ENCODE measurements at places on chromosomes 16 and 17.

DNA sequence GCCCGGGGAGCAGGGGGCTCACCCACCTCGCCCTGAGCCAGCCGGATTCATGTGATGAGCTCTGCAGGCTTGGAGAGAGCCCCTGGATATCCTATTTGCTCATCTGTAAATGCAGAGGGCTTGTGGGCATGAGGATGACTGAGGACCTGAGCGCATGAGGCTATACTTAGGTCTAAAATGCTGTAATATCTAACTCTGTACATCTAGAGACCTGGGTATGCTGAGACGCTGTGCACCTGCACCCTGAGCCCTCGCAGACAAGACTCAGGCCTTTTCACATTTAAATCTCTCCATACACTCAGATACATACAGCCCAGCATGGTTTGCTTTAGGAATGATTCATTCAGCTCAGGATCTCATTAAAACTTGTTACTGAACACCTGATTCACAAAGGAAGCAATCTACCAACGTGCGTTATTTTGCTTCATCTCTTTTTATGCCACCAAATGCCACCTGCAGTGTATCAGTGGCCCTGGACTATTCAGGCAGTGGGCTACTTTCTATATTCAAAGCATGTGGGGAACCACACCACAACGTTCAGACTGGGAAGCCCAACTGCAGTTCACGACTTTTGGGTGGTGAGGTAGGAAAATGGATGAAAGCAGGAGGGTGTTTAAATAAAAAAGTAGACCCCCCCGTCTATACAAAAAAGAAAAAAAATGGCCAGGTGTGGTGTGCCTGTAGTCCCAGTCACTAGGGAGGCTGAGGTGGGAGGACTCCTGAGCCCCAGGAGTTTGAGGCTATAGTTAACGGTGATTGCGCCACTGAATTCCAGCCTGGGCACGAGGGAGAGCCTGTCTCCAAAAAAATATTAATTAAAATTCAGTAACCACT is 12.0 kb downstream of the USP7 start:
- no peak for DNase-seq

DNA sequence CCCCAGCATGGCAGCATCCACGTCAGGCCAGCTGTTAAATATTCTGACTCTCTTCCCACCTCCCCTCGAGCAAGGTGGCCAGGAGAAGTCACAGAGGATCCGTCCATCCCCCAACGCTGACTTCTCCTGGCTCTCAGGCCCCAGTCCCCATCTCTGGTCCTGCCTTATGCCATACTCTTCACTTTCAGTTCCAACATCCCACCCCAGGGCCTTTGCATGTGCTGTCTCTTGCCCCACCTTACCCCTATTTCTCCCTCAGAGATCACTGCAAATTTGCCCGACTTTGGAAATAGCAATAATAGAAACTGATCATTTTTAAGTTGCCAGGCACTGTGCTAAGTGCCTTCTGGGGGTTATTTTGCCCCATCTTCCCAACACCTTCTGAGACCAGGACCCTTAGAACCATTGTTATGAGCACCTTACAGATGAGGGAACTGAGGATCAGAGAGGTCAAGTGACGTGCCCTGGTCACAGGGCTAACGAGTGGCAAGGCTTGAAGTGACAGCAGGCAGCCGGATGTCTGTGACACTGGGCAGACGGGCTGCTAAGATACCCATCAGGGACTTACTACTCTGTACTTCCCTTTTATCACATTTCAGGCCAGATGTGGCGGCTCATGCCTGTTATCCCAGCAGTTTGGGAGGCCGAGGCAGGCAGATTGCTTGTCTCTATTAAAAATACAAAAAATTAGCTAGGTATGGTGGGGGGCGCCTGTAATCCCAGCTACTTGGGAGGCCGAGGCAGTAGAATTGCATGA is 17.7 kb downstream of the HID1 start:
- no peak for DNase-seq

DNA sequence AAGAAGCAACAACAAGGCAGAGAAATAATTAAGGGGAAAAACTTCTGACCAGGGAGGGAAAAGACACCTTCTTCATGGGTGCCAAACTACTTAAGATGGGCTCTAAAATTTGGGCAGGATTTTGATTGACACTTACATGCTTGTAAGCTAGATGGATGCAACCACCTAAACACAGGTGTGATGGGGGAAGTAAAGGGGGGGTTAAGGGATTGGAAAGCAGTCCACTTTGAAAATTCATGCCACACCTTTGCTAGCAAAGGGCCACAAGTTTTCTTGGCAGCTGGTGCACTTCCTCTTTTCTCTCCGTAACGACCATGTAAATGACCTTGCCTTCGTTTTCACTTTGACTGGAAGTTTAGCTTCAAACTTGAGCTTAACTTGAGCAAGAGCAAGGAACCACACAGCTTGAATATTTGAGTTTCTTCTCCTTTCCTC is 14.3 kb upstream of the PRKAR1A start:
- no peak for DNase-seq

DNA sequence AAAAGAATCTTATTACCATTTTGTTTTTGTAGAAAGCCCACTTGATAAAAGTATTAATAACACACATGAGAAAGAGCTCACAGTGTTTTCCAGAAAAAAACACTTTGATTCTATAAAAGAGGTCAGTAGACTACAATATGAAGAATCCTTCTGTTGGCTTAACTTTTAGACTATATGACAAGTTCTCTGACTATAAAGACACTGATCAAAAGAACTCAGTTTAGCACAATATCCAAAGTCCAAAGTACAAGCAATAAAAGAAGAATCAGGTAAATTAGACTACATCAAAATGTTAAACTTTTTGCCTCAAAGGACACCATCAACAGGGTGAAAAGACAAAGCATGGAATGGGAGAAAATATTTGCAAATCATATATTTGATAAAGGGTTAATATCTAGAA is 11.2 kb upstream of the SMG1 start:
- no peak for DNase-seq

DNA sequence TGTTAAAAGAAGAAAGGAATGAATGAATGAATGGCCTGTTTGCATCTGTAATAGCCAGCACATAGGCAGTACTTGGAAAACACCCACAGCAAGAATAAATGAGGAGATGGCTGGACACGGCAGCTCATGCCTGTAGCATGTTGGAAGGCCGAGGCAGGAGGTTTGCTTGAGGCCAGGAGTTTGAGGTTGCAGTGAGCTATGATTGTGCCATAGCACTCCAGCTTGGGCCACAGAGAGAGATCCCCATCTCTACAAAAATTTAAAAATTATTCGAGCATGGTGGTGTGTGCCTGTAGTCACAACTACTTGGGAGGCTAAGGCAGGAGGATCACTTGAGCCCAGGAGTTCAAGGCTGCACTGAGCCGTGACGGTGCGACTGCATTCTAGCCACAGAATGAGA is 12.5 kb downstream of the IL4R start:
- no peak for DNase-seq

- no peak for DNase-seq
Observed at GRCh38 chr17:74951680-74952421, 16.2 kb downstream of the OTOP3 start.

DNA sequence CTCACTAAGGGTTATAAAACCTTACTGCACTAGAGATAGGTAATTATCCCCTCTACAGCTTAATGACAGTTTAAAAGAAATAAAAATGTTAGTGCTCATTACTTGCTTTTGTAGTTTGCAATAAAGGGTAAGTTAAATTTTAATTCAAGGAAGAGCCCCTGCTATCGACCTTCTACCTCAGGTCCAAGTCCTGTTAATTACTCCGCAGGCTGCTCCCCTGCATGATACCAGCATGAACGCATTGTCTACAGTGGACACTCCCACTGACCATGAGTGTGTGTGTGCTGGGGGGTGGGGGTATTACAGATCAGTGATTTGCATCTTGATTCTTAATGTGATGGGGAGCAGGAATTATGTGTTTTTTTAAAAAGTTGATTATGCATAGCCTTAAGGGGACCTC is 103.1 kb downstream of the AATF start:
- DNase-seq, result no peak

- DNase-seq, result no peak
Observed at GRCh38 chr17:75758131-75758905, 6.7 kb downstream of the GALK1 start.

- no peak for DNase-seq
Observed at GRCh38 chr16:87138316-87138715, 178.9 kb downstream of the C16orf95 start.

DNA sequence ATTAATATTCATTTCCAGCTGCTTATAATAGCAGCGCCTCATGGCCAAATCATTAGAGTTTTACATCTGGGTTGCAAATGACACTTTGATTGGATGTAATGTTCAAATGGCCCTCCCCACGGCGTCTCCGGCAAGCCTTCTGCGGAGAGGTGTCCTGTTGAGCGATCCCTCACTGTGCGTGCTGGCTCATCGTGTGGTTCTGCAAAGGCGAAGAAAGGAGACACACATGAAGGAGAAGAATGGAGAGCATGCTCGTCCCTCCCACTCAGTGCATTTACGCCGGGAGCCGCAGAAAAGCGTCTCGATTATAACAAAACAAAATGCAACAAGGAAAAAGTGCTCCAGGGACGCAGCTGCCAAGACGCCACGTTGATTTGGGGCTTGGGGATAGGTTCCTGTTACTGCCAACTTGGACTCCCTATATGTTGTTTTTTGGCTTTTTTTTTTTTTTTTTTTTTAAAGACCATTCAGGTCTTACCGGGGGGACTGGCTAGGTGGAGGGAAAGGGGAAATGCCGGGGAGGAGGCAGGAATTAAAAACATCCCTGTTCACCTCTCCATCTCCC is 117.6 kb downstream of the C16orf78 start:
- no peak for DNase-seq

DNA sequence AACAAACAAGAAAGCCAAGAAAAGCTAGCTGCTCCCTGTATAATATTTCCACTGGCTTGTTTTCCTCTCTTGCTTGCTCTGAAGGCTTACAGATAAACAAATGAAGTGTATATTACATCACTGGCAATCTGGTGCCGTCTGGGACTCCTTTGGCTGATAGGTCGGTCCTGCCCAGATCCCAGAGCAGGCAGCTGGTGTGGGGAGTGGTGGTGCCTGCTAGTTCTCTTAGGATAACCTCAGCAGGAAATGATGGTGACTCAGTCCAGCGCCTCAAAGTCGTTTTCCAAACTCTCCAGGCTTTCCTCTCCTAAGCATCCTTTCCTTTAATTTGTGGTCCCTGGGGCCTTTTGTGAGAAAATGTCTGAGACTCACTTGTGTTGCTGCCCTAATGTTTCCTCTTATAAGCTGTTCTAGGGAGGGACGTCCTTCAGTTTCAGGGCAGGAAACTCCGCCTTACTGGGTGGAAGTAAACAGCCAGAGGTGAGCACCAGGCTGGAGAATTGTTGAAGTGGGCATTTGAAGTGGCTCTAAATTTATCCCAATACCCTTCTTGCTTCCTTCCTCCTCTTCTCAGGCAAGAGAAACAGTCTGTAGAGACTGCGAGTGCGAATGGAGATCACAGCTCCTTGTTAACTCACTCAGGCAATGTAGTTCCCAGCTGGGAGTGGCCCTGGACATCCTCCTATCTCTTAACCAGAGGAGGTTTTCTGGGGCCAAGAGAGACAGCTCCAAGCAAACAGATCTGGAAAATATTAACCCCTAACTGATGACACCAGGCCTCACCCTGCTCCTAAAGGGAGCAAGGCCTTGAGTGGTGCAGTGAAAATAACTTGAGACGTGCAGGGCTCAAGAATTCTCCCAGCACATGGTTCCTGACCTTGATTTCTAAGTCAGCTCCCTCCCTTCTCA is 34.9 kb downstream of the CD300LF start:
- no peak for DNase-seq

- no peak for DNase-seq
Observed at GRCh38 chr16:3304370-3304769, 860 bp downstream of the TIGD7 start.

DNA sequence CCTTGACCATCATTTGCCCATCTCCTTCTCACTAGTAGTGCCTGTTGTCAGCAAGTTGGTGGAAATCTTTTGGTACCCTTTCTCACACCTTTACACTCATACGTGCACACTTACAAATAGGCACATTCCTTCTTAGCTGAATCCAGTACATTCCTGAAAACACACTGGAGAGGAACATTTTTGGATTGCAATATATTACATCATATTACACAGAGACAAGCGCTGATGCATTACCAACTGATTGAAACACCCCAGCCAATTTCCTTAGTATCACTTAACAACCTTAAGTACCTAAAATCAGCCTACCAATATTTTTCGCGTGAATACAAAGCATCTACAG is 64.1 kb downstream of the PLCG2 start:
- DNase-seq, result no peak

DNA sequence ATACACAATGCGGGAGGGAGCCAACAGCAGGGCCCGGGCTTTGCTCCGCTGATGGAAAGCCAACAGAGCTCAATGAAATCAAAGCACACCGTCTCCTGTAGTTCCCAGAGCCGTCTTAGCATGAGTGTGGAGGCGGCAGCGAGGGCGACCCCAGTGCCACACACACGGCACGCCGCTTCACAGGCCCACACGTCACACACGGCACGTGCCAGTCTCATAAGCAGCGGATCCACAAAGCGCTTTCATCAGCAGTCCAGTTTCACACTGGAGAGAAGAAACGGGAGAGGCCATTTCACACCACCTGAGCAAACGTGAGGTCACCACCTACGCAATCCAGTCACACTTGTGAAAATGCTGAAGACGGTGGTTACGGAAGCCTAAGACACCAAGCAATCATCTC is 34.8 kb downstream of the CYB5D2 start:
- no peak for DNase-seq

- peak; percentile 5 for DNase-seq
Observed at GRCh38 chr16:10180771-10181163, 1.5 kb downstream of the GRIN2A start.

DNA sequence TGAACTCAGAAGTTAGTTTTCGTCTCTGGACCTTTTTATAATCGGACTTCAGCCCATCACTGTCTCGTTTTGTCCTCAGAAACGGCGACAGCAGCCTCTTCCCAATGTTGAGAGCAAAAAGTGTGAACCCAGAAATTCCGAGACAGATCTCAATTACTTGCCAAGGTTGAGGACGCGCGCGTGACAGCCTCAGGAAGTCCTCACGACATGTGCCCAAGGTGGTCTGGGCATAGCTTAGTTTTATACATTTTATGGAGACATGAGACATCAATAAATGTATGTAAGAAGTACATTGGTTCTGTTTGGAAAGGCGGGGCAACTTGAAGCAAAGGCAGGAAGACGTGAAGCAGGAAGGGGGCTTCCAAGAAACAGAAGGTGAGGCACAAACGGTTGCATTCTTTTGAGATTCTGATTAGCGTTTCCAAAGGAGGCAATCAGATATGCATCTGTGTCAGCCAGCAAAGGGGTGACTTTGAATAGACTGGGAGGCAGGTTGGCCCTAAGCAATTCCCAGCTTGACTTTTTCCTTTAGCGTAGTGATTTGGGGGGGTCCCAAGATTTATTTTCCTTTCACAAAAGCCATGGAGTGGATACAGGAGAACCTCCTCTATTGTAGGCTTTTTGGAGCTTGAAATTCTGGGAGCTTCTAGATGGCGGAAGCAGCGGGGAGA is 583 bp upstream of the ZNF747 start:
- no peak for DNase-seq

DNA sequence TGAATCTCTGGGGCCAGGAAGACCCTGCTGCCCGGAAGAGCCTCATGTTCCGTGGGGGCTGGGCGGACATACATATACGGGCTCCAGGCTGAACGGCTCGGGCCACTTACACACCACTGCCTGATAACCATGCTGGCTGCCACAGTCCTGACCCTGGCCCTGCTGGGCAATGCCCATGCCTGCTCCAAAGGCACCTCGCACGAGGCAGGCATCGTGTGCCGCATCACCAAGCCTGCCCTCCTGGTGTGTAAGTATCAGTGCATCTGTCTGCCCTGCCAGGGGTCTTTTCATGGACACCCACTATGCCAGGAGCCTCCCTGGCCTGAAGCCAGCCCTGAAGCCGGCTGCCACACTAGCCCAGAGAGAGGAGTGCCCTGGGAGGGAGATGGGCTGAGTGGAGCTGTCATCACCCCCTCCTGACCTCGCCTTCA is at the start of gene CETP:
Gene CETP (plus strand): TSS at position 100 of the 431 bp plus-strand sequence. CDS start 30 bp downstream, at position 130.
- DNase-seq, result no peak
